Activated T-helper 1 cell treated with anti-CD3 and anti-CD28 coated beads, Interleukin-12 subunit alpha, Interleukin-12 subunit beta, Interleukin-2, Interleukin-4 antibody, amounts not matched to agents 30 ng/mL and 10 ng/mL and 1 ng/mL, durations not matched to agents 14 hours and 24 hours and 36 hours (primary cell): ENCODE measurements at places on chromosomes 4 and X. TPM values are rescaled to one million over a fixed set of nuclear protein-coding genes. Genes with fewer than 3 reads are reported as not detected.

DNA sequence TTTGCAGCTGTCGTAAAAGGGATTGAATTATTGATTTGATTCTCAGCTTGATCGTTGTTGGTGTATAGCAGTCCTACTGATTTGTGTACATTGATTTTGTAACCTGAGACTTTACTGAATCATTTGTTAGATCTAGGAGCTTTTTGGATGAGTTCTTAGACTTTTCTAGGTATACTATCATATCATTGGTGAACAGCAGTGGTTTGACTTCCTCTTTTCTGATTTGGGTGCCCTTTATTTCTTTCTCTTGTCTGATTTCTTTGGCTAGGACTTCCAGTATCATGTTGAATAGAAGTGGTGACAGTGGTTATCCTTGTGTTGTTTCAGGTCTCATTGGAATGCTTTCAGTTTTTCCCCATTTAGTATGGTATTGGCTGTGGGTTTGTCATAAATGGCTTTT lies 8.4 kb downstream of the APOOL start:
- DNase-seq = no peak
- H3K27me3 ChIP-seq = no peaks in the 10 kb centered on the region
- H3K27ac ChIP-seq = no peak overlapping the region
- no peak overlapping the region for H3K4me3 ChIP-seq

DNA sequence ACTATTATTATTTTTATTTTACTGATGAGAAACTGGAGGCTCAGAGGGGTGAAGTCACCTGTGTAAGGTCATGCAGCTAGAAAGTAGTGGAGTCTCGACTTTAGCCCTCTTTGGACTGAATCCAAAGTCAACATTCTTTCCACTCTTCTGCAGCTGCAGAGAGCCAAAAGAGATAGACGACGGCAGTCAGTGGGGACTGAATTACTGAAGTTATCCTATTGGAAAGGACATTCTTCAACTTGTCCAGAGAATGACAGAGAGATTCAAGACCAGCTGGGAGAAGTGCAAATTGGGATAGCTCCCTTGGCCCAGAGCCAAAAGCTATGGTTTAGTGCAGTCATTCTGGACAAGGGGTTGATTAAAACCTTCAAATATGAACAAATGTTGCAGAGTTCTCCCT lies 42.5 kb downstream of the VGLL1 start:
- H3K4me1 ChIP-seq = peaks cover 38% of the 10 kb centered on the region
- H3K27me3 ChIP-seq = no peaks in the 10 kb centered on the region
- no peak overlapping the region for H3K27ac ChIP-seq
- no peaks in the 10 kb centered on the region for H3K36me3 ChIP-seq
- DNase-seq = no peak

DNA sequence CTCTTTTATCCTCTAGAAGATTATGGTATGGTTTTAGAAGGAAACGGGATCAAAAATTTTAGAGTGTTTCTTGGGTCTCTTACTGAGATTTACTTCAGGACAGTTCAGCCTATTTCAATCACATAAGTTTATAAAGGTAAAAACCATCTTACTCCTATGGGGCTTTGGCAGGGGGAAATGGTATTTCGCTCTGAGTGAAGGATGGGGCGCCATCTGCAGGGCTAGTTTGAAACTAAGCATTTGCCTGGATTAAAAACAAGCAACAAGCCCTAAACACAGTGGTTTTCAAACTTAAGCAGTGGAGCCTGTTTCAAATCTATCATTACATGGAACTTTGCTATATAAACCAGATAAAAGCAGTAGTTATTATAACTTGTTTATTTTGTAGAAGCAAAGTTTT lies 361.5 kb upstream of the FMR1 start:
- no peak overlapping the region for H3K27ac ChIP-seq
- no peak overlapping the region for H3K4me3 ChIP-seq
- H3K27me3 ChIP-seq = peaks cover 1% of the 10 kb centered on the region
- H3K4me1 ChIP-seq = no peaks in the 10 kb centered on the region
- no peak for DNase-seq
- no peaks in the 10 kb centered on the region for H3K36me3 ChIP-seq

GRCh38 chr4:187491959-187492358 lies 503.6 kb upstream of the ZFP42 start:
- DNase-seq = no peak
- no peaks in the 10 kb centered on the region for H3K36me3 ChIP-seq
- H3K27me3 ChIP-seq = no peaks in the 10 kb centered on the region
- no peak overlapping the region for H3K4me3 ChIP-seq

GRCh38 chr4:119626420-119626819 lies 2.2 kb downstream of the PDE5A start:
- H3K36me3 ChIP-seq = peaks cover 2% of the 10 kb centered on the region
- peak overlapping the region; percentile 85 for H3K4me3 ChIP-seq
- peaks cover 38% of the 10 kb centered on the region for H3K27me3 ChIP-seq
- no peak for DNase-seq
- no peak overlapping the region for H3K27ac ChIP-seq

GRCh38 chr4:165198329-165198728 lies 9.0 kb upstream of the KLHL2 start:
- peaks cover 2% of the 10 kb centered on the region for H3K36me3 ChIP-seq
- no peak overlapping the region for H3K27ac ChIP-seq
- peaks cover 18% of the 10 kb centered on the region for H3K4me1 ChIP-seq
- no peaks in the 10 kb centered on the region for H3K27me3 ChIP-seq
- DNase-seq = no peak
- no peak overlapping the region for H3K4me3 ChIP-seq

Gene TCEAL6
- not detected in 2 replicates for total RNA-seq

Gene HPSE
- 23.1 and 24.1 TPM in 2 replicates for total RNA-seq

Gene ALPK1
- total RNA-seq = 8.7 and 9.7 TPM in 2 replicates

Gene MAGEB10
- total RNA-seq = not detected in 2 replicates

Gene TRIM61
- total RNA-seq = 2.4 and 3.1 TPM in 2 replicates

Gene IGFBP7
- total RNA-seq = not detected in 2 replicates
